ENCODE measurements at places on chromosomes 16 and 17.

DNA sequence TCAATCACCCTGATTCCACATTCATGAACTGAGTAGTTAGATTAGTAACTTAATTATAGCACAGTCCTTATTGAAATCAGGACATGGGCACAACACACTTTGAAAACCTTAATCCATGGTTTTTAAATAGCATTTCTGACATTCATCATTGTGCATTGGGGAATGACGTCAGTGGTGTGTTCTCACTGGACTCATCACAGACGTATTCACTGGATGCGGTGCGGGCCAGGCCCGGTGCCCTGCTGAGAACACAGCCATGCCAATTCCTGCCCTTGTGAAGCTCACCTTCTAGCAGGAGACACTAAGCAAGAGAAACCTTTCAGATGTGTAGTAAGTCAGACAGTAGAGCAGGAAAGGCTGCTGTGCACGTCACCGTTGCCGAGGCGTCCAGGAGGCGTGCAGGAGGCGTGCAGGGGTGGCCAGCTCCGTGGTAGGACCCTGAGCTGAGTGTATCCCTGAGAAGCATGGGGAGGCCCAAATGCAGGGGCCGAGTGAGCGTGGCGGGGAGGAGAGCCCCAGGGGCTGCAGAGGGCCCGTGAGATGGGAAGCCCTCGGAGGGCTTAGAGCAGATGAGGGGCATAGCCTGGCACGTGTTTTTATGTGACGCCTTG is 12.9 kb downstream of the BANP start:
- no peak for DNase-seq

- DNase-seq: no peak
These were observed 390 bp upstream of the UNC13D start for GRCh38 chr17:75844530-75845057.

GRCh38 chr17:21127509-21128077 is 829 bp downstream of the DHRS7B start:
- DNase-seq: no peak

DNA sequence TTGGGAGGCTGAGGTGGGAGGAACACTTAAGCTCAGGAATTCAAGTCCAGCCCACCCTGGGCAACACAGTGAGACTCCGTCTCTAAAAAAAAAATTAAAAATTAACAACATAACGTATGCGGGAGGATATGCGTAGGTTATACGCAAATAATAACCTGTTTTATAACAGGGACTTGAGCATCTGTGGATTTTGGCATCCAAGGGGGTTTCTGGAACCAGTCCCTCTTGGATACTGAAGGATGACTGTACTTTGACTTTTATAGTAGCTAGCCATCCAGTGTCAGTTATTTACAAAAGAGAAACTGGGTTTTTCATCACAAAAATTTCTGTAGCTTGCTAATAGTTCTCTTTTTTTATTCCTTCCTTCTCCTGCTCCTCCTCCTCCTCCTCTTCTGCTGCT is 64.5 kb downstream of the TNRC6C start:
- DNase-seq: no peak

- DNase-seq: no peak
These were observed 84.2 kb downstream of the SNX29 start for GRCh38 chr16:12060751-12061150.

DNA sequence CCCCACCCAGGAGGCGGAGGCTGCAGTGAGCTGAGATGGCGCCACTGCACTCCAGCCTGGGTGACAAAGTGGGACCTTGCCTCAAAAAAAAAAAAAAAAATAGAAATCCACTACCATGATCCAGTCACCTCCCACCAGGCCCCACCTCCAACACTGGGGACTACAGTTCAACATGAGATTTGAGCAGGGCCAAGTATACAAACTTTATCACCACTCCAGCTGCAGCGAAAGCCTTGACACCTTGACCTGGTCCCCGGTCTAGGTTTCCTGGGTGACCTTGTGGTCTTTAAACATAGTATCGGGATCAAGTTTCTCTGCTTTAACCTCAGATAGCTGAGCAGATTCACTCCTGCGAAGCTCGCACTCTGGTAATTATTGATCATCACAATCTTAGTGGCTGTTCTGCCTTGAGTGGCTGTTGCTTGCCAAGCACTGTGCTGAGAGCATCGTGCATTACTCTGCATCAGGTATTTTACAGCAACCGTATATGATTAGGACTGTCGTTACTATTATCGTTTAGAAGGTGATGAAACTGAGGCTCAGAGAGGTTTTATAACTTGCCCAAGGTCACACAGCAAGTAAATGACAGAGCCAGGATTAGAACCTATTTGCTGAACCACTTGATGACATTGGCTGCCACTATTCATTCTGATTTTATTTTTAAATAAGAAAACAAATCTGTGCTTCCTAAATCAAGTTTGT is 50.3 kb upstream of the MEAK7 start:
- DNase-seq: no peak

DNA sequence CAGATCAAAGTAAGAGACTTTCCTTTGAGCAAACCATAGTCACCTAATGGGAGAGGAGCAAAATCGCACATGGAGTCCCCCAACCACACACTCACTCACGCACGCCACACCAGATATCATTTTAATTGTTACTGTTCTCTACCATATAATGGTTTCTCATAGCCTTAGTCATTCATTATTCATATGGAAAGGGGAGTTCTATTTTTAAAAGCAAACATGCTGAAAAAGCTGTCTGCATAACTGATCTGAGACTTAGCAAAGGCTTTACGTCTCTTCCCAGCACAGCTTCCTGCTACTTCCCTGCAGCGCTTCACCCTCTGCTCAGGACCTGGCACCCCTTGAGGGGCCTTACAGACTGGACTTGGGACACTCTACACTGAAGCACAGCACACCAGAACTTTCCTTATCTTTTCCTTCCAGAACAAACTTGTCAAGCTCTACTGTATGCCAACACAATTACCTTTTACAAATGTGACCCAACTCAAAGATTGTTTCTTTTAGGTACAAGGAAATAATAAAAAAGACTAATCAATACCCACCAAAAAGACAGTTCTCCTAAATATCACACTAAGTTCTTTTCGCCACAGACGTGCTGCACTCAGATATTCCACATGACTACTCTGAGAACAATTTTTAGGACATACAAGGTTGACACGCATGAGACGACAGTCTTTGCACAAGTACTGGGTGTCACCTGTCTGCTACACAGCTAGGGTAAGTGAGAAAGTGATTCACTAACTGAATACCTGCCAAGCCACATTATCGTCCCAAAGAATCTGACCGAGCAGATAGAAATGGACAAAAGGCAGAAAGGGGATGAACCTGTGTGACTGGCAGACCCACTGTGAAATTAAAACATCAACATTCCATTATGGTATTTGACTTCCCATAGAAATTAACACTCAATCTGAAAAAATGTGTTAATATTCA is 21.5 kb downstream of the SRP68 start:
- no peak for DNase-seq

- DNase-seq: no peak
These were observed 148.9 kb downstream of the ITFG1 start for GRCh38 chr16:47311738-47312505.

DNA sequence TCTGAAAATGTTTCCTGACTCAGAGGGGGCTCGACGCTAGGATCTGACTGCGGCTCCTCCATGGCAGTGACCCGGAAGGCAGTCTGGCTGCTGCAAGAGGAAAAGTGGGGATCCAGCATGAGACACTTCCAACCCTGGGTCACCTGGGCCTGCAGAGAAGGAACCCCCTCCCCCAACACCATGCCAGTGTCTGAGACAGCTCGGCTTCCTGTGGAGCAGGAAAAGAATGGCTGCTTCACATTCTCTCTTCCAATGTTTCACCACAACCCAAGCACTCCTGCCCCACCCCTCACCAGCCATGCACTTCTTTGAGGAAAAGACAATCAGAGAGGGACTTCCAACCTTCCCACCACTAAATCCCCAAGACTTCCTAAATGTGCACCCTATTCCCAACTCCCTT is 10.8 kb downstream of the TP53 start:
- DNase-seq: no peak

DNA sequence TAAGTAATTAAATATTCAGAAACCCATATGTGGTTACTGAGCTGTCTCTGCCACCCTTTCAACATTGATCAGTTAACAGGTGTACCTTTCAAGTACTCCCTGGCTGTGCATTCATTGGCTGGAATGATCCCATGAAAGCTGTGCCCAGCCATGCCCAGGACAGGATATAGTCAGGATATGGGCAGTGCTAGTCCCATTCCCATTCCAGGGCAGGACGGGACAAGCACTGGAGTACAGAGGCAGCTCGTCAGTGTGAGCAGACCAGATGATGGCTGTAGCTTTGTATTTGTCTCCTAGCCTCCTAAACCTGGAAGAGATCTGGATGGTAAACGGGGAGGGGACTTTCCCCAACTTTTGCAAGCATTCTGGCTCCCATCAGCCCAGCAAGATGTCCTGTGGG is 22.5 kb downstream of the HEATR3 start:
- DNase-seq: no peak

DNA sequence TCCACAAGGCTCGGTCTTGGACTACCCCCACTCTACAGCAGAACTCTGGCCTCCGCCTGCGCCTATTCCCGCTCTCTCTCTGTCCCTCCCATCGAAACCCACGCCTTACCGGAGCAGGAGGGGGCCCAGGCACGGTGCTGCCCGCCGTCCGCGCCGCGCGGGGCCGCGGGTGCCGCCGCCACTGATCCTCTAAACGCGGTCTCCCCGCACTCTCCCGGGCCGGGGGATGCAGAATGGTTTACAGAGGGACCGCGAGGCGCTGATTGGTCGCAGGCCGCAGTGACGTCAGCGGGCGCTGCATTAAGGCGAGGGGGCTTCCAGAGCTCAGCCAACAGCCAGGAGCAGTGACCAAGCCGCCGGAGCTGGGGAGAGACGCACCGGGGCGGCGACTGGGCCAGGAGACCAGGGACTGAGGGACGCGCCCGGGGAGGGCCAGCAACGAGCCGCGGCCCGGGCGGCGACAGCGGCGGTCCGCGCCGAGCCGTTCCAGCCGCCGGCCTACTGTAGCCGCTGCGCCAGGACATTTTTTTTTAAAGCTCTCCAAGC is 747 bp upstream of the LHX1 start:
- DNase-seq: no peak

GRCh38 chr17:82613283-82614094 is 34.8 kb downstream of the WDR45B start:
- no peak for DNase-seq

- DNase-seq: no peak
These were observed 64.4 kb downstream of the NFATC3 start for GRCh38 chr16:68149596-68149995.

DNA sequence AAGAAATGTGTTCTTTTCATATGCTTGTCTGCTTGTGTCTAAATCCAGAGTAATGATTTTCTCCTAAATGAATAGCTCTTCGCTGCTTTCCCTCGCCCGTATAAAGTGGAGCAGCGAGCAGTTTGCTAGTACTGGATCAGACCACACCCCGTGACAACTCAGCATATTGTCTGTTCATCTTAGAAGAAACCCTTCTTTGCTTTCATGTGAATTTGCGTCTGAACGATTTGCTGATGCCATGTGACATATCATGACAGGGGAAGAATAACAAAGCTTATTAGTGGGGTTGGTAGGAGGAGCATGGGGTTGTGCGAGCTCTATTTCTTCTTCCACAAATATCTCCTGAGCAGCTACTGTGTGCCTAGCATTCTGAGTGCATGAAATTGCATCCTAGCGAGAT is 44.1 kb upstream of the CACNG4 start:
- no peak for DNase-seq

DNA sequence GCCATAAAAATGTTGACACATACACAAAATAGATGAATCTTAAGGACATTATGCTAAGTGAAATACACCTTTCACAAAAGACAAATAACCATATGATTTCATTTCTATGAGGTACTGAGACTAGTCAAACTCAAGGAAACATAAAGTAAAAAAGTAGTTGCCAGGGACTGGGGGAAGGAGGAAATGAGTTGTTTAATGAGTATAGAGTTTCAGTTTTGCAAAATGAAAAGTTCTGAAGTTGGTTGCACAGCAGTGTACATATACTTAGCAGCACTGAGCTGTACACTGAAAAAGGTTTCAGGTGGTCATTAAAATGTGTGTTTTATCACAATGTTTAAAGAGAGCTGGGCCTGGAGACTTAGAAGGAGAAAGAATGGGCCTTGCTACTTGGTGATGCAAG is 4.7 kb upstream of the SLC13A2 start:
- no peak for DNase-seq

DNA sequence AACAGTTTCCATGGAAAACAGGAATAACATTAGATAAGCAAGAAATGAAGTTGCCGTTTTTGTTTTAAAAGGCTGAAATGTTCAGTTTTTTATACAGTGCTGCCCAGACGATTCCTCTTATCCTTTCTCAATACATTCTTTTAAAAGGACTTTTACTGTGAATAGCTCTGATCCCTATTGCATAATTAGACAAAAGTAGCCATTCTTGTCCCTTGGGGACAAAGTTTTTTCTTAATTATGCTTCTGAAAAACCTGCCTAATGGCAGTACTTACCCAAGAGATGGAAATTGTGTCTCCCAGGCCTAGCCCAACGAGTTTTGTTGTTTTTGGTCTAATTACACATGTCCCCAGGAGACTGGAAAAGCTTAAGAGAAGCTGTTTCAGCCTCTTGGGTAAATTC is 27.6 kb downstream of the NXPH3 start:
- DNase-seq: no peak

GRCh38 chr17:65182233-65182632 is 45.1 kb downstream of the RGS9 start:
- DNase-seq: no peak

- no peak for DNase-seq
These were observed 92.4 kb downstream of the DNAH9 start for GRCh38 chr17:11690681-11691080.

DNA sequence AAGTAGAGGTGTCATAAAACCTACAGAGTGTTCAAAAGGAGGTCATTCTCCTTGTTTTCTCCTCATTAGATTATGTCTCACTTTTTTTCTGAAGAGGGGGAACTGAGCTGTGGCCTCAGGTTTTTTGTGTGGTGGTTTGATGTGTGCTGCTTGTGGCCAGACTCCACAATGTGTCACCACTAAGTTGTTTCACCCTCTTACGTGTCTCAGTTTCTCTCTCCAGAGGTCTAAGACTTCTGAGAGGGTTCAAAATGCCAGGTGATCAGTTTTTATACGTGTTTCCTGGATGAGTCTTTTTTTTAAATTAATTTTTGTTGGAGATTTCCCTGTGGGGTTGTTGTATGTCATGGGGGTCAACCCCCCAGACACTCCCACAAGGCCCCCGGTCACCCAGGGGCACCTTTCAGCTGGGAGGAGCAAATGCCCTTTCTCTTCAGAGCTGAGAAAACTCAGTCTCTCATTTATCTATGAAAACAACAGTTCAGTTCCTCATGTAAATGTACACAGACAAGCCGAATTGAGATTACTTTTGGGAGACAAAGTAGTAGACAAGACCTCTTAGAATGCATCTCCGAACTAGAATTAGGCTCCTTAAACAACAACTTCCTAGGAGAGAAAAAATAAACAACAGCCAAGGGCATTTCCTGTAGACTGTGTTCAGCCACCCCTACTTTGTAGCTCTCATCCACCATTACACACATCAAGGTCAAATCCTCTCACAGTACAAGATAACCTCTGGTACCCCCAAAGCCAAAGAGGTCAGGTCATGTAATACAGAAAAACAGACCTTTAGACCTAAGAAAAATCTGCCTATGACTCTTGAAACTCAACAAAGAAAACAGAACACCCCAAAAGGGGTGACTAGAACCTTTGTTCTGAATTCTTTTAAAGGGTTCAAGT is 23.9 kb upstream of the TMEM98 start:
- no peak for DNase-seq

Measured in GM04503 (cell line).